Fibroblast of skin of right quadriceps (primary cell): ENCODE measurements at places on chromosomes 5 and 9.

GRCh38 chr5:177447611-177448243, 1.1 kb downstream of the PRR7 start:
- DNase-seq = peak; percentile 51

- DNase-seq = peak; percentile 17
Observed at GRCh38 chr5:163976696-163977095, 471.3 kb downstream of the MAT2B start.

- peak; percentile 81 for DNase-seq
Observed at GRCh38 chr9:112341730-112342129, 8.3 kb upstream of the PTBP3 start.

DNA sequence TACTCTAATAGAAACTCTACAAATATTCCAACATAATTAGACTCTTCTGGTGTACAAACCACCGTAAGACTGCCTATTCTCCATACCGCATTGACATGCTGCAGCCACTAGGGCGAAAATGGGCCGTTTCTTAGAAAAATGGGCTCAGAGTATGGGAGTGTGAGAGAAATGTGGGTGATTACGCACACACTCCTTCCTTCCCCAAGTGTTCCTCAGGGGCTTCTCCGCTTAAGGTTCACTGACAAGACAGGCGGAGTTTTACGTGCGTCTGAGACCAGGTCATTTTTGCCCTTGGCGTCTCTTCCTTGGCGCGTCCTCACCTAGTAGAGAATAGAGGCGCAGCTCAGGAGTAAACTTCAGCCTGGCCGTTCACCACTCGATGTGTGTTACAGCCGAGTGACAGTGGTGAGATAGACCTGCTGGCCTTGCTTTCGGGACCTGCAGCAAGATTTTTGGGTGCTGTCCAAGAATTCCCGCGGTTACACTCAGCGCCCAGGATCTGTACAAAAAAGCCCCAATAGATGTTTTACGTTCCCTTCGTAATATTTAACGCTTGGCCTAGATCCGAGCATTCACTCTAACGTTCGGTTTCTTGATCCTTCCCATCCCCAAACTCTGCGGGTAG, 1.8 kb upstream of the NTRK2 start:
- DNase-seq = peak; percentile 29

- DNase-seq = no peak
Observed at GRCh38 chr5:55409775-55410174, 102.0 kb downstream of the MTREX start.

DNA sequence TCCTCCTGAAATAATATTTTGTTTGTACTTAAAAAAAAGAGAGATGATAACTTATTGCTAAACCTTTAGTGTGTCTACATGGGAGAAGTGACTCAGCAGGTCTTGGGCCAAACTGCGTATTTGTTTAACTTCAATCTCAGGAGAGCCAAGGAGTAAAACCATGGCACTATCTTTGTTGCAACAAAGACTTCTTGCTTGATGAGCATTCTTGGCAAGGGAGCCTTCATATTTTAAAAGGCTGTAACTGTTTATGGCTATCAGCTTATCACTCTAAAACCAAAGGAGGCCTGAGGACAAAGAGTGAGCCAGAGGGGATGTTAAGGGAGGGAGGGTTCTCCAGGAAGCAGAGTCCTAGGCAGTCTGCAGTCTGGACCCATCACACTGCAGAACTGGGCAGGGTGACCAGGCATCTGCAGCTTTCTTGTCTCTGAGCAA, 216.2 kb upstream of the S1PR3 start:
- DNase-seq = peak; percentile 87

DNA sequence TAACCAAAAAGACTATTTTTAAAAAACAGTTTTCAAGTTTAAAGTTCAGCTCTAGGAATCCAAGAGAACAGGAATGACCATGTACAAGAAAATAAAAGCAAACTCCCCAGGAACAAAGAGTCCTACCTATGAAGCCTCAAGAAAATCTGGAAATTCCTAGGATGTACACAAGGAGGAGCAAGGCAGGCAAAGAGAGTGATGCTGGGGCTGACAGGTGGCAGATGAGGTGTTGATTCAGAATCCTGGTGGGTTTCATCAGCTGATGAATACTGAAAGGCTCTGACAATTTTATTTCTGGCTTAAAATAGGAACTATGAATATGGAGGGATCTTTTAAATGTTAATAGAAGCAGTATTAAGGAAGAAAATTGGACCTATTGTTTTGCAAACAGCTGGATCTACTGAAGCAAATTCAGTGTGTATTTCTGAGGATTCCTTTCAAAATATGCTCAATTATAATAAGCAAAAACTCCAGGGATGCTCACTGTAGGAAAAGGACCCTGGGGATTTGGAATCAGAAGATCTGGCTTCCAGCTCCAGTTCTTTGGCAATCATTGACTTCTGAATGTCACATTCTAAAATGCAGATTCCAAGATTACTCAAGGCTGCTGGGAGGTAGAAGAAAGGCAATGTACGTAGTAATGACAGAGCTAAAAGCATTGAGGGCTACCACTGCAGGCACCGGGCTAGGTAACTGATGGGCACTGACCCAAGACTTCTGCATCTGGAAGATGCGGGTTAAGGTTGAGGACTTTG, 28.0 kb upstream of the SH3RF2 start:
- DNase-seq = no peak

DNA sequence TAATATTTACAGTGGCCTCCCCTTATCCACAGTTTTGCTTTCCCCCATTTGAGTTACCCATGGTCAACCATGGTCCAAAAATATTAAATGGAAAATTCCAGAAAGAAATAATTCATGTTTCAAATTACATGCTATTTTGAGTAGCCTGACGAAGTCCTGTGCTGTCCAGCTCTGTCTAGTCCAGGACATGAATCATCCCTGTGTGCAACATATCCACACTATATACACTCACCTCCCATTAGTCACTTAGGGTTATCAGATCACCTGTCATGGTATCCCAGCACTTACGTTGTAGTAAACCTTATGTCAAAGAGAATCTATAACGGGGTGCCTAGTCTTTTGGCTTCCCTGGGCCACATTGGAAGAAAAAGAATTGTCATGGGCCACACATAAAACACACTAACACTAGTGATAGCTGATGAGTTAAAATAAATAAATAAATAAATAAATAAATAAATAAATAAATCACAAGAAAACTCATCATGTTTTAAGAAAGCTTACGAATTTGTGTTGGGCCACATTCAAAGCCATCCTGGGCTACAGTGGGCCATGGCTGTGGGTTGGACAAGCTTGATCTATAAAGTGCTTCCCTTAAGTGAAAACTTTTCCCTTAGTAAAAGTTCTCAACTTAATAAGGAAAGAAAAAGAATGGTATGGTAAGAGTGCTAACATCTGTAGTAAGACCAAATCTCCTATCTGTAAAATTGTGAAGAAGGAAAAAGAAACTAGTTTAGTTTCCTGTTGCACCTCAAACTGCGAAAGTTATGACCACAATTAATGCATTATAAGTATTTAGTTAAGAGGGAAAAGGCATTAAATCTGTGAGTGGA, 15.9 kb upstream of the OMD start:
- peak; percentile 24 for DNase-seq

DNA sequence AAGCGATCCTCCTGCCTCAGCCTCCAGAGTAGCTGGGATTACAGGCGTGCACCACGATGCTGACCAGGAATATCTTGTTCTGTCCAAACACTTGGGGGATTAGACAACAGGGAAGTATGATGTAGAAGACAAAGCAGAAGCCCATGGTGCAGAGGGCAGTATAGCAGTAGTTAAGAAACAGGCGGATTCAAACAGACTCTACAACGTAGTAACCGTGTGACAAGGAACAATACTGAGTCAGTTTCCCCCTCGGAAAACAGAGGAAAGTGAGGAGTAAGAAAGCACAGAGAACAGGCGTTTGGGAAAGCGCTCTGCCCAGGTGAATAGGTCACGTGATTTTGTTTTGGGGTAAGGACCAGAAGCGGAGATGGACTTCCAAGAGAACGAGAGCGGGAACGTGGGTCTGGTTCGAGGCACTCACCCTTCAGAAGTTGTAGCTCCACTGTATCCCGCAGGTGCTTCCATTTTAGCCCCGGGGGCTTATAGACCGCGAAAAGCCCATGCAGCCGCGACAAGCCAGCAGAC, 306 bp downstream of the TRUB2 start:
- no peak for DNase-seq

GRCh38 chr9:93049491-93049890, 9.0 kb upstream of the SUSD3 start:
- DNase-seq = no peak

DNA sequence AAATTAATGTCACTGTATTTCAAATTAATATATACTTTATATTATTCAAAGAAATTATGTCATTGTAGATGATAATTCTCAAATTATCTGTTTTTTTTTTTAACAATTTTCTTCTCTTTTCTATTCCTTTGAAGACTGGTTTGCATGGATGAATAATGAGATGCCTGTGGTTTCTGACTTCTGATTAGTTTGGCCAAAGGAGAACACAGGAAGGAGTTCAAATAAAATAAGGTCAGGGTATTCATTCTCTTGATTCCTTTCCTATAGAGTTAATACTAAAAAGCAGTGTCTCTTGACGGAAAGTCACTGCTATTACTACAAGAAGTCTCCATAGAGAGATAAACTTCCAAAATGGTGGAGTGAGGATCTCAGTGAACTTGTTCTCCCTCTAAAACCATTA, 279.6 kb upstream of the FTMT start:
- DNase-seq = no peak

- DNase-seq = peak; percentile 44
Observed at GRCh38 chr9:76302947-76303550, 91.2 kb downstream of the RFK start.

DNA sequence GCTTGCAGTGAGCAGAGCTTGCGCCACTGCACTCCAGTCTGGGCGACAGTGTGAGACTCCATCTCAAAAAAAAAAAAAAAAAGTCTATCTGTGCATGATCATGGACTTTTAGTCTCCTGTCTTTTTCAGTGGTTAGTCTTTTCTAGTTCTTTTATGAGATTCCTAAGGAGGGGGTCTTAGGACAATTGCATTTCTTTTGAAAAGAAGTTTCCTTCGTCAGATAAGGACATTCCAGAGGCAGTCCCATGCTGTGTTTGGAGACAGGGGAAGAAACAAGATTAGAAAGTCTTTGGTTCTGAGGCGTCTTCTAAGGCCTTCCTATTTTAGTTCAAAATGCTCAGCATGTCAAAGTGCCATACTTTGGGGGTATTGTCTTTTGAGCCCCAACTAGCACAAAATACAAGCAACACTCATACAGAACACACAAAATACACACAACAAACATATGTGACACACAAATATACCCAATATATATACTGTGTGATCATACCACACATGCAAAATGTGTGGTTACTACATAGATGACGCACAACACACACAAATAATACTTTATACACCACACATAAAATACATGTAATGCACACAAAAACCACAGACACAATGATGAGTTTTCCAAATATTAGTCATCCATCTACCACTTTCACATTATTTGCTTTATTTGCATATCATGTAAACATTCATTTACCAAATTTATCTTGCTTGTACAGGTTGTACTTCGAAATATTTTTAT, 394.5 kb downstream of the SPATA31D1 start:
- DNase-seq = no peak

DNA sequence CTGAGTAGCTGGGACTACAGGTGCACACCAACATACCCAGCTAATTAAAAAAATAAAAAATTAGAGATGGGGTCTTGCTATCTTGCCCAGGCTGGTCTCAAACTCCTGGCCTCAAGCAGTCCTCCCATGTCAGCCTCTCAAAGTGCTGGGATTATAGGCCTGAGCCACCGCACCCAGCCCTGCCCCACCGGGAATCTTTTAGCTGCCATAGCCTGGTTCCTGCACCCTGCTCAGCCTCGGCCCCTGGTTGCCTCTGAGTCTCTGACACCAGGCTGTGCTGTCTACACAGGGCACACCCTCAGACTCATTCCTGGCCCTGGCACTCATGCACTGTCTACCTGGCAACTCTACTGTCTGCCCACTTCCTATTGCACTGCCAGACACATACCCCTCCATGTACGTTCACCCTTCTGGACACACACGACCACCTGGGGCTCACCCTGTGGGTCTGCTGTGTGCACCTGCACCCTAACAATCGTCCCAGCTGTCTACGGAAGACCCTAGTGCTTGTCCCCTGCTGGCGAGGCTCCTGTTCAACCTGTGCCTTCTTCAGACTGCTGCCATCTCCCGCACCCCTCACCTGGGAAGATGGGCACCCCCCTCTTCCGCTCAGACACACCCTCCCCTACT, 1.4 kb downstream of the PROP1 start:
- DNase-seq = no peak

GRCh38 chr9:136787690-136788400, 3.3 kb upstream of the TMEM141 start:
- peak; percentile 57 for DNase-seq

GRCh38 chr9:134558124-134558905, 83.3 kb upstream of the COL5A1 start:
- no peak for DNase-seq

- DNase-seq = no peak
Observed at GRCh38 chr9:78898234-78898633, 601.3 kb downstream of the PSAT1 start.

GRCh38 chr9:120690372-120690771, 23.9 kb downstream of the MEGF9 start:
- no peak for DNase-seq

DNA sequence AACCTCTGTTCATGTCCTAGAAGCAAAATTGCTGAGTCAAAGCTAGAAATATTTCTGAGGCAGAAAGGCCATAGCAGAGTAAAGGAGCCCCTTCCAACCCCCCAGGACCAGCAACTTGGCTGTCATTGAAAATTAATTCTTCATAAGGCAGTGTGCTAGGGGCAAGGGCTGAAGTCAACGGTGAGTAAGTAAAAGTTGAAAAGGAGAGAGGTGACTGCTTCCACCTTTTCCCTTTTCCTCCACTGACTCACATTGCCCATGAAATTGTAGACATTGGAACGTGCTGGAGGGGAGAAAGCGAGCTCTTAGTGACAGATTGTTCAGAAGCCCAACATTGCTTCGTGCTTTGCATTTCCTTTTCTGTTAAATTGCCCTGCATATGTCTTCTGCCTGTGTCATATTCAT, 19.1 kb downstream of the GLRA1 start:
- no peak for DNase-seq

DNA sequence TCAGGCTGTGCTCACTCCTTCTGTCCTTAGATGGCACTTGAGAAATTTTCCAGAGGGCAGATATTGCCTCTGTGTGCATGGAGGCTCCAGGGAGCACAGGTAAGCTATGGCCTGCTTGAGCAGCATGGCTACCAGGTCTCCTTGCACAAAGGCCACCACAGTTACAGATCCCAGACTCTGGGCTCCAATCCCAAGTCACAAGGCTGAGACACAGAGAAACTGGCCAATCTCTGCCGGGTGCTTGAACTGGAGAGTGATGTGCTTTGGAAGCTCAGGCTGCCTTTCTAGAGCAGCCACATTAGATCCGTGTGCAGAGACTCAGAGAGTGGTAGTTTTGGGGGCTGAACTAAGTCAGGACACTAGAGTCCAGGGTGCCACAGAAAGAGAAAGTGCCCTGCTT, 145.7 kb downstream of the SEMA6A start:
- no peak for DNase-seq

- no peak for DNase-seq
Observed at GRCh38 chr5:147404706-147405105, 105.2 kb downstream of the DPYSL3 start.

DNA sequence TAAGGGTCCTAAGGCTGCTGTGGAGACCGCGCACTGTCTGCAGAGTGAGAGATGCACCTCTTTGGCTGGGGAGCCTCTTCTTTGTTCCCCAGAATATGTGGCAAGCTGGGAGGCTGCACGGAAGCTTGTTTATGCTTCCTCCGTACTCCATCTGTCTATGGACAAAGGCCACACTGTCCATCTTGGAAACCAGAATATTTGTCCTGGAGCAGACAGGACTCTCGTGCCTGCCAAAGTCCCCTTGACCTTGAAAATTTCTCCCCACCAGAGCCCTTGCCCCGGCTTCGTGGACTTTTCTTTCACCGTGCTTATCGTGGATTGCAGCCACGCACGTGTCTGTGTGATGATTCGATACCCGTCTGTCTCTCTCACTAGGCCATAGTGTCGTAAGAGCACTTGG, 147.4 kb downstream of the NSG2 start:
- no peak for DNase-seq
